ENCODE measurements at places on chromosomes 4 and X.

DNA sequence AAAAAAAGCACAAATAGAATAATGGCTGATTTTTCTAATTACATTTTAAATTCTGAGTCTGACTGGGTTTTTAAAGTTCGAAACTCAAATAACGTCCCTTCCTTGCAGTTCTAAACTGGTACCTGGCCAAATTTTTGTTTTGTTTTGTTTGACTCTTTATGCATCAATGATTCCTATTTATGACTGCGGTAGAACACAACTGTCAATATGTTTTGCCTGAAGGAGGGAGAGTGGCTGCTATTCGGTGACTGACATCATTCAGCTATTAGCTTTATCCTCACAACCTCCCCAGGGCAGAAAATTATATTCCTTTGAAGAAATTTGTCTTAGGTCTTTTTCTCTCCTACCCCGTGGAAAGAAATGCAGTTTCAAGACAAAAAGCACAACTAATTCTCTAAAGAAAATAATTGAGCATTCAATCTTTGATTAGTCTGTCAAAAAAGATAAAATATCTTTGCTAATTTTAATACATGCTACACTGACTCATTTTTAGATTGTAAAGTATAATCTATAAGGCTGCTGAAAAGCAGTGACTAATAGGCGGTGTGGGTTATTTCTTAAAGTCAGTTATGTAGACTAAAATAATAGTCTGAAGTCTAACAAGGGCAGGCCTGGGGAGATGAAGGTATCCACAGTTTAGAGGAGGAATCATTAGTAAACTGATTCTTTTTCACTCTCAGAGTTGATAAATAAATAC lies 61.9 kb downstream of the TMEM150C start:
- no peak for DNase-seq

GRCh38 chr4:52358883-52359321 lies 300.2 kb downstream of the USP46 start:
- DNase-seq = no peak

DNA sequence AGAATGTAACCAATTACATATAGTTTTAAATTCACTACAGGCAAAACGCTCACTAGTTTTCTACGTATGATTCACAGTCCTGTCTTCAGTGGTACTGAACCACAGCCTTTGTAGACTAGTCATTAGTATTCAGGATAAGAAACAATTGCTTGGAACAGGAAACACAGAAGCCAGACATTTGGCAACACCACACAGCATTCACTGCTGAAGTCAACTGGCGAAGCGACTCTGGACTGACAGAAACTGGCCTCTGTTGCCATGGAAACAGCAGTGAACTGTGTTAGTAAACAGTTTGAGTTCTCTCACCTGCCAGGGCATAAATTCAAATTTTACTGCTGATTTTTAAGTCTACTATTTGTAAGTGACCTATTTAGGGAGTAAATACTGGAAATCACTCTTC lies 57.6 kb downstream of the MAPK10 start:
- DNase-seq = no peak

DNA sequence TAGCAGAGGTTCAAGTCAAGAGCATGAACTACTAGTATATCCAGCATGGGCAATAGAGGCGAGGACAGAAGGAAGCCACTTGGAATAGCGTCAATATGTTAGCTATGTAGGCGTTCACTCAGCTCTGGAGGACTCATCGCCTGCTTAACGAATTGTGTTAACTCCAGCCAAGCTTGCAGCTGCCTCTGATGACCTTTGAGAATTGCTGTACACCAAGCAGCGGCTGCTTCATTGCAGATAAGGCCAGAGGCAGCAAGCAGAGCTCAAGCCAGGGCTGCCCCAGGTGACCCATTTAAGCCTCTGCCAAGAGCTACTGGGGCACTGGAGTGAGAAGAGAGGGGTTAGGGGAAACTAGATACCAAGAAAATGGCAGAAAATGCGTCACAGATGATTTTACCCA lies 160.2 kb upstream of the IGFBP7 start:
- no peak for DNase-seq

- DNase-seq = no peak
Observed at GRCh38 chrX:85963736-85964135, 83.6 kb downstream of the CHM start.

- DNase-seq = no peak
Observed at GRCh38 chr4:63937961-63938360, 471.3 kb downstream of the TECRL start.

GRCh38 chr4:144350706-144351105 lies 210.2 kb upstream of the GYPA start:
- no peak for DNase-seq

DNA sequence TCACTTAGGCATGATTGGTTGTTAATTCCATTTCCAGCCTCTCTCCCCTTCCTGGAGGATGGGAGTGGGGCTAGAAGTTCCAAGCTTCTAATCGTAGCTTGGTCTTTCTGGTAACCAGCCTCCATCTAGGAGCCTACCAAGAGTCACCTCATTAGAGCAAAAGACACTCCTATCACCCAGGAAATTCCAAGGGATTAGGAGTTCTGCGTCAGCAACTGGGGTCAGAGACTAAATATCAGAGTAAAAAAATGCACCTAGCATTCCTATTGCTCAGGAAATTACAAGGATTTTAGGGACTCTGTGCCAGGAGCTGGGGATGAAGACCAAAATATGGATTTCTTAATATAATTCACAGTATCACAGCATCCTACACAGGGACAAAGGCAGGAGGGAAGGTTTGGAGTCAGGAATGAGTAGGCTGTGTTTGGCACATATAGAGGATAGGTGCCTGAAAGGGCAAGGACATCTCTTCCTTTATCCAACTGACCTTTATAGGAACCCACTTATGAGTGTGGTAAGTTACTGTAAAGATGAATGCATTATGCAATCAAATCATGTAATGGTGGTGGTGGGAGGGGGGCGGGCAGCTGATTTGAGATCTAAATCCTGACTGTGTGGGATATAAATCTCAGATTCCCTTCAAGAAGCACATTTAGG lies 30.5 kb upstream of the LIMCH1 start:
- no peak for DNase-seq

DNA sequence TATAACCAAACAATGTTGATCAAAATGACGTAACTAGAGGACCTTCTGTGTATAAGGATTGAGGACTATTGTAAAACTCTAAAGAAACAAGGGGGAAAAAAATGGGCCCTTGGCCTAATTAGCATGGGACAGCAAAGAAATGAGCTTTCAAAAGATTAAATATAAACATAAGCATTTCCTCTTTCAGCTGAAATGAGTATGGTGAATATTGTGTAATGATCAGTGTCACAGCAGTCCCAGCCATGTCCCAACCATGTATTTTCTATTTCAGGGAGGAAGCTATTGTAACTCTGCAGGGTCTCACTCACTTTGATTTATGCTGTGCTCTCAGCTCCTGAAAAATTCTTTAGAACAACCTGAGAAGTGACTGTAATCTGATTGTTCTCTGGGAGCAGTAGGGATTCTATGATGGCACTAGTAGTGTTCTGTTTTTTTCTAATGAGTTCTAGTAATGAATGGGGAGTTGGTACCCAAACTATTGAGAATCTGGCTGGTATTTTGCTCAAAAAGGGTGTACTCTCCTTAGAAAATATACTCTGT lies 25.8 kb downstream of the ANXA10 start:
- DNase-seq = no peak

- no peak for DNase-seq
Observed at GRCh38 chrX:1212532-1212931, at the start of gene CRLF2. CRLF2 (minus strand) TSS chrX:1212649; CDS start chrX:1212634, 15 bp downstream.

DNA sequence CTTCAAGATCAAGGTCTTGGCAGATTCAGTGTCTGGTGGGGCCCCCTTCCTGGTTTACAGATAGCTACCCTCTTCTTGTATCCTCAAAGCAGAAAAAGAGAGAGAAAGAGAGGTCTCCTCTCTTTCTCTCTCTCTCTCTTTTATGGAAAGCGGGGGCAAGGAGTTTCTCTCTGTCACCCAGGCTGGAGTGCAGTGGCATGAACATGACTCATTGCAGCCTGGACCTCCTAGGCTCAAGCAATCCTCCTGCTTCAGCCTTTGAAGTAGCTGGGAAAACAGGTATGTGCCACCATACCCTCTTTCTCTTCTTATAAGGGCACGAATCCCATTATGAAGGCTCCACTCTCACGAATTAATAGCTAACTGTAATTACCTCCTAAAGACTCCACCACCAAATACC lies 20.2 kb downstream of the RAB9B start:
- DNase-seq = no peak

GRCh38 chr4:153114771-153115321 lies 89.4 kb upstream of the TRIM2 start:
- DNase-seq = peak; percentile 38

DNA sequence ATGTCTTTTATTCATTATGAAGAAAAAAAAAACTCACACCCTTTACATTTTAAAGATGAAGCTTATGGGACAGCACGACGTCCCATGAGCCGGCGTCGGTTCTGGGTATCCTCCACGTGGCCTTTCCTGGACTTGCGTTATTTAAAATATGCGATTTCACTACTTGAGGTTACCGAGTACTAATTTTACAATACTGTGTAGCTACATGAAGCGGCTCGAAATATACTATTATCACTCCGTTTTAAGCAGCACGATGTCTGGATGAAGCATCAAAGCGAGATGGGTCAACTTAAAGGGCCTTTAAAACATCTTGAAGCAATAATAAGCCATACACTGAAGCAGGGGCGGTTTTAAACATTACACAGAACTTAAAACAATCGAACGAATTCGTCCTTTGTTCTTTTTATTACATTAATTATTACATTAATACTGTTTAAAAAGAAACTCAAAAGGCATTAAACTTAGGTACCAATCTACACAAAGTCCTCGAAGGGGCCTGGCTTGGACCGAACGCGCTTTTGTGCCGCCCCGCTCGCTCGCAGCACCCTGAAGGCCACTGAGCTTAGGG lies 1.4 kb upstream of the KLF3 start:
- no peak for DNase-seq
